ENCODE measurements at places on chromosomes 1 and 21.
A peak's percentile ranks its signal among the peaks of the same experiment; 100 is the strongest.

DNA sequence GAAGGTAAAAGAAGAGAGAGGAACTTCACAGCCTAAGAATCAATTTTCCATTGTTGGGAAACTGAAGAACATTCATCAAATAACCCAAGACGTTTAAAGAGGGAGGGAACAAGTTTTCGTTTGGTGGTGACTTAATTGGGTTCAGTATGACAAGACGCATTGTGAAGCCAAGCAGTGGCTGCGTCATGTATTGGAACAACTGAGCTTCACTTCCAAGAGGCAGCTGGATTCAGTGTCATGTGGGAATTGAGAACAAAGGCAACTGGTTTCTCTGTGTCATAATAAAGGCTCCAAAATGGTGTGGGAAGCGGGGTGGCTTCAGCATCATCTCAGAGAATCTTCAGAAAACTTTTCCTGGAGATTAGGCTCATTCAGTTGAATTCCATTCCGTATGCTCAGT, 29.8 kb upstream of the RC3H1 start:
- no peak for DNase-seq

GRCh38 chr1:209670441-209671082, 4.7 kb upstream of the G0S2 start:
- no peak for DNase-seq

GRCh38 chr21:46203203-46203600, 18.9 kb upstream of the SPATC1L start:
- no peak for DNase-seq

- no peak for DNase-seq
Observed at GRCh38 chr1:23527900-23528249, 3.2 kb downstream of the E2F2 start.

DNA sequence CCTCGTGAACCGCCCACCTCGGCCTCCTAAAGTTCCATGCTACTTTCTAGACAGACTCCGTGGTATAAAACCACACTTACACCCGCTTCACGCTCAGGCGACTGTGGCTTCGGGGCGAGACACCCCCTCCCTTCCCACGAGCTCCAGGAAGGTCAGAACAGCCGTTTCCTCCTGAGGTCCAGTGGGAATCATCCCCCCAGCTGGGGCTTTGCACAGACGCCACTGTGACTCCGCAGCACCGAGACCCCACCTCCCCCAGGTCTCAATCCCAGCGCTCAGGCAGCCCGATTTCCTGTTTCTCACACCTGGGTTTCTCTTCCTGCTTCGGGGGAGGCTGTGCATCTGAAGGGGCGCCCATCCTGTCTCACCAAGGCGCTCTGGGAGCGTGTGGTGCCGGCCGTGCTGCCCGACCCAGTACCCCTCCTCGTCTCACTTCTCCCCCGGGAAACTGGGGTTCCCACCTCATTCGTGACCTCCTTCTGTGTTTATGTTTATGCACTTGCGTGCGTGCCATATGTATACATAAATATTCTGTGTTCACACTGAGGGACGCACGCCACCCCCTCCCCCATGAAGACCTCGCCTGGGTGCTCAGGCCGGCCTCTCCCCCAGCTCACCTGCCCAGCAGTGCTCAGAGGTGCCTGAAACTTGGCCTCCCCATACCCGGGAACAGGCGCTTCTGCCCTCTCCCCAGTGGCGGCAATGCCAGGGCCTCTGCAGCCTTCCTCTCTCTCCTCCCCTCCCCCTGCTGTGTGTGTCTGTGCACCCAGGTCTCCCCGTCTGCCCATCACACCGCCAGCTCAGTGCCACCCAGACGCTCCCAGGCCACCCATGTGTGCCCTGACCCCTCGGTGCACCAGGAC, 14.6 kb downstream of the SLC35E2B start:
- DNase-seq = no peak

DNA sequence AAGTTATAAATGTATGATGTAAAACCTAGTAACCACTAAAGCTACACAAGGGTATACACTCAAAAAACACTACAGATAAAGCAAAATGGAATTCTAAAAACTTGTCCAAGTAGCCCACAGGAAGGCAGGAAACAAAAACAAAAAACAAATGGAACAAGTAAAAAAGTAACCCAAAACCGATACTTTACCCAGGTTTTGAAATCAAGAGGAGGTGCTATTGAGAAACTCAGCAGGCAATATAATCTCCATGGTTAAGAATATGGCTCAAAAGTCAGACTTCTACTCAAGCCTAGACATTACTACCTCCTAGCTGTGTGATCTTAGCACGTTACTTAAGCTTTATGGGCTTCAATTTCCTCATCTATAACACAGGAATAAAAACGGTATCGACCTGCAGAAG, 13.3 kb downstream of the RBBP5 start:
- no peak for DNase-seq

- DNase-seq = no peak
Observed at GRCh38 chr1:203056516-203056915, 29.3 kb downstream of the MYOG start.

GRCh38 chr1:23422241-23422877, 2.2 kb downstream of the TCEA3 start:
- peak; percentile 87 for DNase-seq

DNA sequence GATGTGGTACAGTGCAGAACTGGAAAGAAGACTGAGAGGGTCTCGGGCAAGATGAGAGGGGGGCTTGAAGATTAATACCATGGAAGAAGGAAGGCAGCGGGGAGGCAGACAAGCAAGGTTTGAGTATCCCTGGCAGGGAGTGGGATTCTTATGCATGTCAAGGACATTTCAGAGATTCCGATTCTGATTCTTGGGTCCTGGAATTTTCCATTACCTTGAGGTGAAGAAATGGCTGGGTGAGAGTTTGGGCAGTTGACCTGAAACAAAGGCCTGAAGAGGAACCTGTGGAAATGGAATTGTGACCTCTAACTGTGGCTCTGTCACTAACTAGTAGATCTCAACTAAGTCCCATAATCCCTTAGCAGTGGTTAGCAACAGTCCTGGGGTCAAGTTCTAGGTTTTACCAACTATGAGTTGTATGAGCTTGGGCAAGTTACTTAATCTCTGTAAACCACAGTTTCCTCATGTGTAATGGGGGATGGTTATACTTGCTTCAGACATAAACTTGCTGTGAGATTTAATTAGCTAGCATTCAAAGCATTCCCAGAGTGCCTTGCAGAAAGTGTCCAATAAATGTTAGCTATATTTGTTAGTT, 8.6 kb upstream of the ACTN2 start:
- no peak for DNase-seq

- no peak for DNase-seq
Observed at GRCh38 chr1:154253671-154254070, 18.8 kb upstream of the HAX1 start.

DNA sequence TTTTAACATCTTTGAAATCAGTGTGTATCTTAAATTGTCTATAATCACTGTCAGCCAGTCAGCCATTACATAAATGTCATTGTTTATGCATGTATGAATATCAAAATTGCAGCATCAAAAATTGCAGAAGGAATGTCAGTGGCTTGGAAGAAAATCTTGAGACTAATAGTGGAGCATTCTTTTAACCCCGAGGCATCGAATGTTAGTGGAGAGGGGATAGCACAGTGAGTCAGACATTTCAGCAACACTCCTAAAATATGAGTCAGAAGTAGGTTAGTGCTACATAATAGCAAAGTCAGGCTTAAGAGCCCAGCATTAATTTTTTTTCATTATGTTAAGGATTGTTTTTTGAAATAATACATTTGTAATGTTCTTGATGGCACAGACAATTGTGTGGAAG, 45.5 kb downstream of the SNRPE start:
- DNase-seq = peak; percentile 93

Measured in fibroblast of skin of right quadriceps (primary cell).